Stomach (tissue), 19 donors: ENCODE measurements at places on chromosomes 1 and 21.

- DNase-seq, result peak; percentile 36
Measured at GRCh38 chr1:62180639-62181038, 14.0 kb upstream of the L1TD1 start.

DNA sequence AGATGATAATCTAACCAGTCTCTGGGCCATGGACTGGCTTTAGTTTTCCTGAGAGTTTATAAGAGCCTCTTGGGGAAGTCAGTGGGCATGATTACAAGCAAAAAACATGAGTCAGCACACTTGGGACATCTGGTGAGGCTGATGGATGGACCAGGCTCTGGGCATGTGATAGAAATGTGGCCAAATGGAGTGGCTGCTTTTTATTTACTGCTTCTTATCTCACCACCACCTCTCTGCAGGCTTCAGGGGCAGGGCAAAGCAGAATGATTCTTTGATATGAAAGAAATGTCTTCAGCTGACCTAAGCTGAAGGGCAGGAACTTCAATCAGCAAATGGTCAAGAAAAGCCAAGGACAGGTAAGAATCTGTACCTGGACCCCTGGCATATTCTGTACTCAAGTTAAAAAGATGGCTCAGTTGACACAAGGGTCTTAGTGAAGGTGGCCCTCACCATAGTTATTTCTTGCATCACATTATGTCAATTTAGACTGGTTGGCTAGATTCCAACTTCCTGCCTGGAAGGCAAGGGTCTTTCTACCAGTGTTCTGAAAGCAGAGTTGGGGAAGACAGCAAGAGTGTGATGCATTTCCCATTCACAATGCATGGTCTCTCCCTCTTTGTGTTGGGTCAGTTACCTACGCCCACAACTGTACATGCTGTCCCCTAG, 162.8 kb downstream of the FASLG start:
- peak; percentile 33 for DNase-seq

GRCh38 chr1:114892194-114892918, 37.7 kb downstream of the SYCP1 start:
- DNase-seq, result no peak

DNA sequence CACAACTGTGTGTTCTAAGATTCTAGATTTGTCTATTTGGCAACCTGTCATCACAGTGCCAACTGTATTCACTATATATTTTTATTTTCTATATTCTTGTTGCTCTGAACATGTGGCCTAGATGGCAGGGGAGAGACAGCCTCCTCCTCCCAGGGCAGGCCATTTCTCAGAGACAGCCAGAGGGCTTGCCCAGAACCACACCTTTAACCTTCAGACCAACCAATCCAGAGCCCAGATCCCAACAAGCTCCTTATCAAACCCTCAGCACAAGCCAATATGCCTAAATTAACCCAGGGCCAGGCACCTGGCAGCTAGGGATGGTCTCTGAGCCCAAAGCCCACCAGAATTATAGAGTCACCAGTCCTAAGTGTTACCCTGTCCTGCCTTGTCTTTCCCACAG, 19.3 kb downstream of the TRIM11 start:
- DNase-seq, result no peak

GRCh38 chr1:175708787-175709186, 34.6 kb downstream of the TNR start:
- DNase-seq, result no peak

- DNase-seq, result no peak
Measured at GRCh38 chr1:100847361-100848082, 47.1 kb downstream of the EXTL2 start.
